Transverse colon (tissue), 4 donors: ENCODE measurements at places on chromosomes 5 and 9. TPM values are rescaled to one million over a fixed set of nuclear protein-coding genes. Genes with fewer than 3 reads are reported as not detected.

The ALDH7A1 gene
- total RNA-seq = 19.4 TPM

- DNase-seq = peak; percentile 72
These were observed 1.7 kb downstream of the TRIO start for GRCh38 chr5:14144586-14145434.

The C5orf58 gene
- total RNA-seq = not detected

The PAEP gene
- not detected for total RNA-seq

- DNase-seq = no peak
These were observed 77.7 kb upstream of the ADAMTSL1 start for GRCh38 chr9:18396102-18396728.

The GFI1B gene
- not detected for total RNA-seq

The LPAR1 gene
- total RNA-seq = 28.3 TPM

The MYOZ3 gene
- total RNA-seq = not detected

- no peak for DNase-seq
These were observed 1431.4 kb upstream of the CDH18 start for GRCh38 chr5:21419383-21419782.

GRCh38 chr5:64678374-64678773 is 11.9 kb upstream of the SHISAL2B start:
- DNase-seq = no peak

GRCh38 chr9:127159325-127159801 is 36.9 kb upstream of the ANGPTL2 start:
- DNase-seq = peak; percentile 36

DNA sequence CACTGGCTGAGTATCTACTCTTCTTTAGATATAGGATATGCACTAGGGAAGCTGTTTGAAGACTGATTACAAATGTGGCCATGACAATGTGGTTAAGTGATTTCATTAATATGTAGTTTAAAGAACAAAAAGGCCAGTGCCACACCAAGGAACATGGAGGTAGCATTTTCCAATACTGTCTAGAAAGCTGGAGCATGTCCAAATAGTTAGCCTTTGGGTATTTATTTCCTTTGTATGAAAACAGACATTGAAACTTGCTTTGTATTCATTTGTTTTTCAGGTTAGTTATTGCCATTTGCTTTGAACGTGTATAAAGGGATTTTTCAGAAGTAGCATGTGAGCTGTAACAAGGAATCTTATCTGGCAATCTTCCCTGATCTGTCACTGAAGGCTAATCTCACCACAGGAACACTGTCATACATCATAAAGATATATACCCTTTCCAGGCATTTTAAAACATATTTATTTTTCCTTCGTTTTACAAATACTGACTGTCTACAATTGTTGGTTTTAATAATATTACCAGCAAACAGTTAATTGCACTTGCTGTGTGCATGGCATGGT is 93.4 kb downstream of the PLPPR1 start:
- DNase-seq = no peak

GRCh38 chr9:87390361-87390760 is 107.3 kb upstream of the DAPK1 start:
- DNase-seq = no peak
